ENCODE measurements at places on chromosomes 2 and 18. TPM values are rescaled to one million over a fixed set of nuclear protein-coding genes. Genes with fewer than 3 reads are reported as not detected.

The CTAGE1 gene
- not detected for total RNA-seq

The CFC1 gene
- not detected for total RNA-seq

The UGT1A4 gene
- not detected for total RNA-seq

The EFR3B gene
- total RNA-seq = 16.8 TPM

The SRD5A2 gene
- total RNA-seq = not detected

The SPAG16 gene
- 16.5 TPM for total RNA-seq

The FOXD4L1 gene
- 0.64 TPM for total RNA-seq

The WIPF1 gene
- 19.3 TPM for total RNA-seq

The POTEJ gene
- total RNA-seq = not detected

The PSME4 gene
- 42.4 TPM for total RNA-seq

The CRYGC gene
- total RNA-seq = not detected

The STPG4 gene
- total RNA-seq = 0.12 TPM

The GULP1 gene
- total RNA-seq = 57.0 TPM

The ALPP gene
- total RNA-seq = 0.35 TPM

The MAPRE2 gene
- 14.7 TPM for total RNA-seq

The SLC5A7 gene
- total RNA-seq = not detected

The ONECUT2 gene
- total RNA-seq = 0.41 TPM

The PARD3B gene
- total RNA-seq = 1.2 TPM

The PDE1A gene
- 0.08 TPM for total RNA-seq

The TXNL4A gene
- 85.2 TPM for total RNA-seq

The SIX2 gene
- total RNA-seq = 0.35 TPM

The CAPN13 gene
- 0.15 TPM for total RNA-seq

The SLC11A1 gene
- 0.24 TPM for total RNA-seq

Data from A549 treated with CpdA at 1 μM for 4 hours (cell line).